ENCODE measurements at places on chromosomes 13 and 19.

GRCh38 chr13:98466634-98467236 is 110.2 kb downstream of the STK24 start:
- no peak for DNase-seq

- DNase-seq = no peak
Observed at GRCh38 chr13:68944272-68944671, 1163.4 kb upstream of the ATXN8OS start.

DNA sequence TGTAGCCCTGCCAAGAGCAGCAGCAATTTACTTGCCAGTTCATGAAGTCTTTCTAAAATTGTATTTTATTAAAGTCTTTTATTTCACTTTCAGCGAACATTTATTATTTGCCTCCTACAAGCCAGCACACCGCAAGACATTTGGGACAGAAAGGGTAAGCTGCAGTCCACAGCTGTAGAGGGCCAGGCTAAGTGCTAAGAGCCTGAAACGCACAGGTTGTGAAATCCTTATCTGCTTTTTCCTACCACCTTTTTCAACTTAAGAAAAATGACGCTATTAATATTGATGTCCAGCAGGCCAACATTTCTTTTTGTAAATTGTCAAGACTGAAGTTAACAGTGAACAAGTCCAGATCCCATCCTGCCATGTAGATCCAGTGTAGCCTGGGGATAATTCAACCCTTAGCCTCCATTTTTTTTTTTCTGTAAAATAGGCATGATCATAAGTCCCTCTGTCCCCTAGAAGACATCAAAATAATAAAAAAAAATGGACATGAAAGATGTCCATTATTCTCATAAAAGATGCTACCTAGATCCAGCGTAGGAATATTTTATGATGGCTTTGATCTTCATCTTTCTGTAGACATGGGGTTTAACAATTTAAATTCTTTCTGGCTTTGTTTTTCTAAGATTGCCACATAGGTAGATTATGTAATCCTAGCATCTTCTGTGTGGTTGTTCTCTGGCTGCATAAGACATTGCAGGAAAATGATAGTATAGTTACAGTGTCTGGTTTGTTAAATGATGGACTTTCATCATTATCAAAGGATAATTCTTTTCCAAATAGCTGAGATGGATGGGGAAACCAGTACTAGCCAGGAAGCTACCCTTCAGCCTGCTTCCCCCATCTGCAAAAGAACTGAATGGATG is 128.4 kb downstream of the SHISA2 start:
- DNase-seq = no peak

DNA sequence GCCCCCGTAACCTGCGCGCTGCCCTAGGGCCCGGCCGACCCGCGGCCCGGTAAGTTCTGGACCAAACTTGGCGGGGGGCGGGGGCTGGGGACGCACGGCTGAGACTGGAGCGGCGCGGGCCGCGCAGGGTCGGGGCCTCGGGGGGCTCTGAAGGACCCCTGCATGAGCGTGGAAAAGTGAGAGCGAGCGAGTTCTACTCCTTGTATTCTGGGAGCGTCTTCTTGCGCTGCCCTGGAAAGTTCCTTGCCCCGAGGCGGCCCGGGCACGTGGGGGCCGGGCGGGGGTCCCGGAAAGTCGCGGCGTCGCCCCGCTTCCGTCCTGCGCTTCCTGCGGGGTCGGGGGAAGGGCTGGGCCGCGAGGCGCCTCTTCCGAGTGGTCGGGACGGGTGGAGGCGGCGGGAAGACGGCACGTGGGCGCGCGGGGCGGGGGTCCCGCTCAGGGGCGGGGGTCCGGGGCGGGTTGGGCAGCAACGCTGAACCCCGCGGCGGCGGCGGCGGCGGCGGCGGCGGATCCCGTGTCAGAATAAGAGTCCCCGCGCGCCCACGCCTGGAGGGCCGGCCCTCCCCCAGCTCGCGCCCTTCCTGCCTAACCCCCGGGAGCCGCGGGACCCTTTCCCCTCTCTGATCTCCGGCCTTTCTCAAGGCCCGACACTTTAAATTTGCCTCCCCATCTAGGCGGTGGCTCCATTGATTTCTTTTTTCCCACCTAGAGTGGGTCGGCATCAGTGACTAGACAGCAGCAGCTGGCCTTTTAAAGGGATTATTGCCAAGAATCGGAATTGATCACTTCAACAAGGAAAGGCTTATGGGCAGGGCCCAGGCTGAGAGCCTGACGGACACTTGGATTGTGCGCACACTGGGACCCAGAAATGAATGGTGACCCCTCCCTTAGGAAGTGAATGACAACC is 749 bp downstream of the GATAD2A start:
- peak; percentile 2 for DNase-seq

- no peak for DNase-seq
Observed at GRCh38 chr19:9986787-9987281, 23.5 kb downstream of the COL5A3 start.

DNA sequence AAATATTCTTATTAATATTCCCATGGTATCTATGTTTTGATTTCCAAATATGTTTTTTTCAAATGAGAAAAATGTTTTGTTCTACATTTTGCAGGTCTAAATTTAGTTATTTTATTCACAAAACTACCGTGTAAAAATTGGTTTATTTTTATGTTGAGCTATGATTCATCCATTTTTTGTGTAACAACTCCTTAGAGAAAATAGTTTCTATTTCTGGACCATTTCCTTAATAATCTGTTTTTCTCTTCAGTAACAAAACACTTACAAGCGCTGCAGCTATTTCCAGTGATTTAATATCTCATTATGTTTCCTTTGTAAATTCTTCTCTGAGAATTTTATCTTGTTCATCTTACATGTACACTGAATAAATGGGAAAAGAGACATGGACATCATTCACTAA is 550.7 kb upstream of the SLITRK5 start:
- DNase-seq = no peak

GRCh38 chr13:107650081-107650701 is 565.1 kb downstream of the LIG4 start:
- DNase-seq = peak; percentile 33

DNA sequence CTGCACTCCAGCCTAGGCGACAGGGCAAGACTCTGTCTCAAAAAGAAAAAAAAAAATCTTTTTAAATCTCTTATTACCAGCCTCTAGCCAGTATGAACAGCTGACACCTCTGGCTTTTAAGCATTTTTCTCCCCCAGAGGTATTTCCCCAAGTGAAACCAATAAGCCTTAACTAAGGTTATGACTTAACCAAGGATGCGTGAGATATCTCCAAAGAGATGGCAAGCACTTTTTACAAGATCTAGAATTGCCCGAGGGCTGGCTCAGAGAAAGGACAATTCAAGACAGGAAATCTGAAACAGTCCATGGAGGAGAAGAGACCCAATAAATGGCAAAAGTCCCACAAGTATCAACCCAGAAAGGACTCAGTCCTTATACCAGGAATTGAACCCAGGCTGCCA is 362.1 kb downstream of the FOXO1 start:
- DNase-seq = no peak

DNA sequence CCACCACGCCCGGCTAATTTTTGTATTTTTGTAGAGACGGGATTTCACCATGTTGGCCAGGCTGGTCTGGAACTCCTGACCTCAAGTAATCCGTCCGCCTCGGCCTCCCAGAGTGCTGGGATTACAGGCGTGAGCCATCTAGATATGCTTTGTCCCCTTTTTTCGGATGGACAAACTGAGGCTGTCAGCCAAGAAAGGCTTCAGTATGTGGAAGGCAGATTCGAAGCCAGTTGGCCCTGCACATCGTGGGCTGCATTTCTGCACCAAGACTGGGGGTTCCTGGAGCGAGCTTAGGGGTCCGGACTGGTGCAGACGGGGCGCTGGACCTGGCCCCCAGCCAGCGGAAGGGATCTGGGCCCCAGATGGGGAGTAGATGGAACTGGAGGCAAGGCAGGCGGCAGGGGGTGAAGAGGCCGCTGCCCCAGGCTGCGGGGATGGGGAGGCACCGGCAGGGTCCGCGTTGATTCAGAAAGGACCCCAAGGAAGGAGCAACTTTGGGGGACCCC is 9.7 kb upstream of the JUND start:
- no peak for DNase-seq
